Retinal pigment epithelial cell (primary cell): ENCODE measurements at places on chromosomes 16 and 17.
A peak's percentile ranks its signal among the peaks of the same experiment; 100 is the strongest.

- no peak for DNase-seq
These were observed 53.0 kb upstream of the DNAJA2 start for GRCh38 chr16:47026492-47026891.

- no peak for DNase-seq
These were observed 19.4 kb downstream of the RARA start for GRCh38 chr17:40328386-40328766.

DNA sequence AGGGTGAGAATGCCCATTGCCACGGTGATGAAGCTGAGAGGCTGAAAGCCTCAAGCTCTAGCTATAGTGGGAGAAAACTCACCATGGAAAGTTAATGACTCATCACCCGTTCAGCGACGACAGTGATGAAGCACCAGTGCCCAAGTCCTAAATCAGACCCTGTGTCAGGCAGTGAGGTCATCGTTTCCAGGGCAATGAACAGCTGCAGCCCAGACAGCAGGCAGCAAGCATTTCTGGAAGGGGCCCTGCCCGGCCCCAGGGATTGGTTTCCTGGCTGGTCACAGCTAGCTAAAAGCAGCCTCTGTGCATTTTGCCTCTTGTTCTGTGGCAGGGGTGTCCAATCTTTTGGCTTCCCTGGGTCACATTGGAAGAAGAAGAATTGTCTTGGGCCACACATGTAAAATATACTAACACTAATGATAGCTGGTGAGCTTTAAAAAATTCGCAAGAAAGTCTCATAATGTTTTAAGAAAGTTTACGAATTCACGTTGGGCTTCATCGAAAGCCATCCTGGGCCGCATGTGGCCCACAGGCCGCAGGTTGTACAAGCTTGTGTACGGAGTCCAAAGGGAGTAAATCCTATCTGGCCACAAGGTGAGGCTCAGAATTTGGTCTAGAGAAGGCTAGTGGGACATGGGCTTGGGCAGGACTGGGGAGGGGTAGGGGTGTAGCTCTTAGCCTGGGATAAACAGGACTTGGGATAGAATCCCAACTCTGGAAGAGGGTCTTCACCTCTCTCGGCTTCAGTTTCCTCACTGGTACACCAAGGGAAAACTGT lies 40.6 kb downstream of the MIS12 start:
- peak; percentile 84 for DNase-seq

DNA sequence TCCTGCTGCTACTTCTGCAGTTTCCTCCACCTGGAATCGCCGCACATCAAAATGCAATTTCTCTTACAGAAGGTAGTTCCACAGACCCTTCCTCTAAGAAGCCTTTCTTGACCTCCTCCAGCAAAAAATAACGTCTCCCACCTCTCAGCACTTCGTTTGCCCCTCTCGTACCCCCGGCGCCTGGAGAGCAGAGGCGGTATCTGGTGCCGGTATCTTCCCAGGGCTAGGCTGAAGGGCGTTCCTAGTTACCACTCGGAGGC lies 482 bp downstream of the DCTPP1 start:
- no peak for DNase-seq

DNA sequence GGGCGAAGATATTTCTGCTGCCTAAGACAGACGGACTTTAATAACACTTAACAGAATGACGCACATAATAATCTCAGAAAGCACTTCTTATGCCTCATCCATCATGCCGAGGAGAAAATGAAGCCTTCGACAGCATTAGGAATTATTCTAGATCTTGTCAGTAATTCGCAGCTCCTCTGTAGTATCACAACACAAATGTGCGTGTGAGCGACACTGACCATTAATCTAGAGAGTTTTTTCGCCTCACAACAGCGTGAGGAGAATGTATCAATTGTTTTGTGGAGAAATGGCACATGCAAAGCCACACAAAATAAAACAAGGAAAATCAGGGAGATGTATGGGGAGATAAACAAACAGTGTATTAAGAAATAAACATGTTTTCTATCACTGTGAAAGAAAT lies 410.2 kb upstream of the PSMD7 start:
- DNase-seq: no peak
